ENCODE measurements at places on chromosomes 2 and 18. TPM values are rescaled to one million over a fixed set of nuclear protein-coding genes. Genes with fewer than 3 reads are reported as not detected.
A peak's percentile ranks its signal among the peaks of the same experiment; 100 is the strongest.

Gene C1GALT1C1L
- 0.35 TPM for total RNA-seq

- DNase-seq, result no peak
Observed at GRCh38 chr18:489244-490023, 11.1 kb downstream of the COLEC12 start.

GRCh38 chr18:45874491-45875184 is 49.2 kb downstream of the SIGLEC15 start:
- no peak for DNase-seq

DNA sequence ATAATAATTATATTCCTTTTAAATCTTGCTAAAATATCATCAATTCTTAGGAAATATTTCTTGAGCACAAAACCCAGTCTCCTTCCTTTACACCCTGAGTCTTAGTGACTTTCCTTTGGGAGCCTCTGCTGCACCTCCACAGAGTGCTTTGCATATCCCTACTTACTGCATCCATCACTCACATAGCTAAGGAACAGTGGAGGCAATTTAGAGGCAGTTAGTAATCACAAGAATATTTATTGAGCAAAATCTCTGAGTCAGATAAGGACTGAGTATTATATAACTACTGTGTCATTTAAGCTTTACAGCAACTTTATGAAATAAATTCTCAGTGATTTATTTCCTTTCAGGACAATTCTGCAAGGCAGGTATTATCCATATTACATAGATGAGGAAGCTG is 327.7 kb downstream of the TMX3 start:
- DNase-seq, result no peak

- no peak for DNase-seq
Observed at GRCh38 chr2:42054714-42055430, 7.1 kb downstream of the PKDCC start.

Gene CKAP2L
- 0.46 TPM for total RNA-seq

Gene EPC2
- total RNA-seq, result 40.1 TPM

DNA sequence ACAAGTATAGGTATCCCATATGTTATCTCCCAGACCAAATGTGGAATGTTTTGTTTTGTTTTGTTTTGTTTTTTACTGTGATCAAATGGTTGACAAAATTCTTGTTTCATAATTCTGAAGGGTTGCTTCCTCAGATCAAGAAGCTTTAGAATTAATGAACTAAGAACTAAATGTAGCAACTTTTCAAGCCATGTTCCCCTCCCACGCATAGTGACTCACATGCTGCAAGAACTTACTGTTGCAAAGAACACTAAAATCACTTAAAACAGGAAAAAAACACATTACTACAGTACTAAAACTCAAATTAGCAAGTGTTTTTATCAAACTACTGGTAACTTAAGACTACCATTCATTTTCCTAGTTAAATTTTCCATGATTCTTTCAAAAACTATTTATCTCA is 30.6 kb downstream of the HNRNPLL start:
- no peak for DNase-seq

Gene CFC1
- total RNA-seq, result 0.38 TPM

GRCh38 chr18:44502790-44503189 is 177.9 kb upstream of the SETBP1 start:
- no peak for DNase-seq

- no peak for DNase-seq
Observed at GRCh38 chr2:71831193-71831577, 316.5 kb downstream of the CYP26B1 start.

- no peak for DNase-seq
Observed at GRCh38 chr2:118993392-118993752, 51.4 kb downstream of the MARCO start.

Gene CAPN14
- 0.26 TPM for total RNA-seq

GRCh38 chr2:57554348-57554747 is 492.3 kb upstream of the VRK2 start:
- no peak for DNase-seq

DNA sequence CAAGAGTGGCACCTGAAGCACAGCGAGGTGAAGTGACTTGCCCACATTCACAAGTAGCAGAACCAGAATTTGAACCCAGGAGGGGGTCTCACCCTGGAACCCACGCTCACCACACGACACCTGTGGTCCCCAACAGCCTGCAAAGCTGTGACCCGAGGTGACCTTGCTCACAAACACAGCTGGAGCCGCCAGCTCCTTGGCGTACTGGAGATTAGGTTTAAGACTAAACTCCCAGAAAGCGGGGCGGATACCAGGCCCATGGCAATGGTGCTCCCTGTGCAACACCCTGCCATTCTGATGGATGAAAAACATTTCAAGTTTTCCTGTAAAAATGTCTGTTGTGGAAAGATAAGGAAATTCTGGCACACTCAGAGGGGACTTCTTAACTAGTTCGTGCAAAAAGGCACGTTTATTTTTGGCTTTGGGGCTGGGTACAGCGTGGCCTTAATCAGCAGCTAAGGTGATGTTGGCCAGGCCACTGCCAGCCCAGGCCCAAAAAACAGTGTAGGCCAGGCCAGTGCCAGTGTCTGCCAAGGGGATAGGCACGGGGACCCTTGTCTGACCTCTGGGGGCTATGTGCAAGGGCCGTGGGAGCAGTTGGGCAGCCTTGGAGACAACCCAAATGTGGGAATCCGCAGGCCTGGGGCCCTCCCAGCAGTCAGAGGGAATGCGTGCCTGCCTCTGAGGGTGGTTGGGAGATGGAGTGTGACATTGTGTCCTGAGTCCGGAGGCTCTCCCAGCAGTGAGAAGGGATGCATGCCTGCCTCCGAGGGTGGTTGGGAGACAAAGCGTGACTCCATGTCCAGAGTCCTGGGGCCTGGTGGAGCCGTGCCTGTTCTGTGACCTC is 185.0 kb upstream of the HS6ST1 start:
- DNase-seq, result peak; percentile 56

GRCh38 chr2:172095146-172095904 is 7.4 kb downstream of the DLX2 start:
- no peak for DNase-seq

DNA sequence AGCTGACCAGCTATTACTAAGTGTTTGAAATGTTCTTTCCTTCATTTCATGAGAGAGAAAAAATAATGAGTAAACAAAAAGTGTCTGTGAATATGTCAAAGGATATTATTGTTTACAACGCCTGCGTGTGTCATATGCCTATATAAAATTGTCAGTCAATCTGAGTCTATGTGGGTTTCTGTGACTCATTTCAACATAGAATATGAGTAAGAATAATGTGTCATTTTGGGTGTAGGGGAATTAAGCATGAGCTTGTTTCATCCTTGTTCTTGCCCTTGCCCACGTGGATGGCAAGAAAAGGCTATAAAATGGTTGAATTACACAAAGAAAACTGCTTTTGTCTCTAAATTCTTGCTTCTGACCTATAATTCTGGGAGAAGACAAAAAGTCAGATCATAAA is 466.0 kb downstream of the PTH2R start:
- DNase-seq, result no peak

DNA sequence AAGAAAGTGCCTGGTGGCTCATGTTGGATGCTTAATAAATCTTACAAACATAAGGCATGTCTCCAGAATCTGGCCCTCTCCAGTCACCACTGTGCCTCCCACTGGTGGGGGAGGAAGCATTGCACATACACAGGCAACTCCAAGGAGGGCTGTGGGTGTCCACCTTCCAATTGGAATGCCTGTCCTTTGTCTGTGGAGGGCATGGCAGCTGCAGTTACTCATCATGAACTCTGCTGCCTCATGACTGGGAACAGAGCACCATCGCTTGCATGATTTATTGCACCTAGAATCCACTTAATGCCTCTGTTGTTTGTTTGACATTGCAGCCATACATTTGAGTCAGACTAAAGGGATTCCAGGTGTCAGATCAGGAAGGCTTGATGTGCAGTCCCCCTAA is 278.9 kb downstream of the PRKCE start:
- DNase-seq, result no peak
